NCI-H187 (cell line): ENCODE measurements at places on chromosomes 3 and 15.

DNA sequence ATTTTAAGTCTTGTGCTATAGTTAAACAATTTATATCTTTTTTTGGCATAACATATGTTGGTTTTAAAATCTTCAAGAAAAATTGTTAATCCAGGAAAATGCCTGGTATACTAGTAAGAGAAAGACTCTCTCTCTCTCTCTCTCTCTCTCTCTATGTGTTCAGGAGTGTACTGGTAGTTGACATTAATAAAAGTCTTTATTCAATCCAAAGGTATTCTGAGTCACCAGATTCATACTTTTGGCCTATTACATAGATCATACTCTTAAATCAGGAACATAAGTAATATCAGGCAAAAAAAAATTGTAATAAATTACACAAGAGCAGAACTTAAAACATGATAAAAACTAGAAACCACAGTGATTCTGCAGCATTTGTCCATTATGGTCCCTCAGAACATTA lies 70.2 kb downstream of the TFG start:
- DNase-seq = no peak

- no peak for DNase-seq
Observed at GRCh38 chr3:138400651-138401070, 33.8 kb upstream of the ESYT3 start.

DNA sequence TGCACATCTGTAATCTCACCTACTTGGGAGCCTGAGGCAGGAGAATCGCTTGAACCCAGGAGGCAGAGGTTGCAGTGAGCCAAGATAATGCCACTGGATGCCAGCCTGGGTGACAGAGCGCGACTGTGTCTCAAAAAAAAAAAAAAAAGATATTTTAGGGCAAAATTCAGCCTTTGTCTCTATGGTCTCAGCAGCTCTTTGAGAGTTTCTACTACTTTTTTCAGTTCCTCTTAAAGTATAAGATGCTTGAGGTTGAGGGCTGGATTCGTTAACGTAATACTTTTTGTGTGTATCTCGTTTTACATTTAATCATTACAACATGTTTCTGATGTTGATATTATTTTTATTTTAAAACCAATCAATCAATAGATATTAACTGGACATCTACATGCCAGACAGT lies 381.2 kb upstream of the TBL1XR1 start:
- DNase-seq = no peak

GRCh38 chr3:58899159-58899952 lies 150.5 kb downstream of the CFAP20DC start:
- DNase-seq = no peak

- DNase-seq = no peak
Observed at GRCh38 chr3:113157408-113158030, 53.8 kb upstream of the BOC start.

- no peak for DNase-seq
Observed at GRCh38 chr3:8656240-8656639, 11.6 kb upstream of the SSUH2 start.

DNA sequence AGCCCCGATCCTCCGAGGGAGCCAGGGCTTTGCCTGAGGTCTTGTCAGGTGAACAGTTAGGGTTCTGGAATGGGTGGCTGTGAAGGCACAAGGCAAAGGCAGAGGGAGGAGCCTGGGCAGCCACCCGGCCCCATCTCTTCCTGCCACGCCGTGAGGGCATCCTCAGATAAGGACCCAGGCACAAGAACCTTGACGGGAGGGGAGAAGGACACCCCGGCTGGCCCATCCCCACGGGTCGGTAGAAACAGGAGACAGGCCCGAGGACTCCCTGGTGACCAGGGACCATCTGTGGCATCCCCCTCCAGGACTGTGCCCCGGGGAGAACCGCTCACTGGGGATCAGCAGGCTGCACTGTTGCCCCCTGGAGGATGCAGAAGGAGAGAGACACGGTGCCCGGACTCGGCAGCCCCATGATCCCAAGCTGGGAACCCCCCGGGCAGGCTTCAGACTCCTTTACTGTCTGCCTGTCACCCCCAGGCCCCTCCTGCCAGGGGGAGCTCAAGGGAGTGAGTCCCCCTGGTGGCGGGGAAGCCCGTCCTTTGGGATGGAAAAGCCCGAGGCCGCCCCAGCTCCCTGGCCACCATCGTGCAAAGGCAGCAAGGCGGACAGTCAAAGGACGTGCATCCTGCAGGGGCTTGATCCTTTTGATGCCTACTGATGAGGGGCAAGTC lies 12.3 kb upstream of the PCSK6 start:
- DNase-seq = no peak

DNA sequence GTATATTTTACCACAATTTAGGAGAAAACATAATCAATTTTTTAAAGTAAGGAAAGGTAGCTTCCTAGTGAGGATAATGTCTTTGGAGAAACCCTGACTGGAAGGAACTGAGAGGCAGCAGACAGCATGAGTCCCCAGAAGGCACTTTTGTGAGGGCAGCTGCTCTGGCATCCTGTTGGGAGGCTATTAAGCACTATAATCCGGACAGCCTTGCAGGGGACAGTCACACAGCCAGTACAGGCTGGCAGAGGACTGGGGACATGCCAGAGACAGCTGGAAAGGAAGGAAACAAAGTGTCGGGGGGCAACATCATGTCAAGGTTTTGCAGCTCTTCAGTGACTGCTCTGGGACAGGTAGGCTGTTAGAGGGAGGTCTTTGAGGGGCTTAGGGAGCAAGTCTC lies 15.7 kb downstream of the ACAN start:
- no peak for DNase-seq

DNA sequence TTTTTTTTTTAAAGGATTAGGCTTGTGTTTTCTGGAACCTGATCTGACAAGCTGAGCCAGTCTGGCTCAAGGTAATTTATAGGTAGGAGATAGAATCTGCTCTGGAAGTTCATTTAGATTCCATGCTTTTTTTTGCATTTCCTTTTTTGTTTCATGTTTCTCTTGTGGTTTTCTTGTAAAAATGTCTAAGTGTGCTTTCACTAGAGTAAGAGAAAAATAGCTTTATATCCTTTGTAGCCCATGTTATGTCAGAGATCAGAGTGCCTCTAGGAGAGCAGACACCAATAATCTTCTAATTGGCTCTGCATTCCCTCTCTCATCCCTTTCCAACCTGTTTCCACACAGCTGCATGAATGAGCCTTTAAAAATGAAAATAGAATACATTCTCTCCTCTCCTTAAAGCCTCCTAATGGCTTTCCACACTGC lies 389.8 kb upstream of the KCNMB2 start:
- no peak for DNase-seq

- DNase-seq = no peak
Observed at GRCh38 chr15:92907896-92908712, 8.0 kb downstream of the CHD2 start.
